ENCODE measurements at places on chromosomes 1 and 21. TPM values are rescaled to one million over a fixed set of nuclear protein-coding genes. Genes with fewer than 3 reads are reported as not detected.

- no peak overlapping the region for H3K4me3 ChIP-seq
- DNase-seq = no peak
- H3K27me3 ChIP-seq = no peaks in the 10 kb centered on the region
- no peaks in the 10 kb centered on the region for H3K36me3 ChIP-seq
- no peak overlapping the region for H3K27ac ChIP-seq
- H3K4me1 ChIP-seq = no peaks in the 10 kb centered on the region
These were observed 263.0 kb upstream of the ZRANB2 start for GRCh38 chr1:71343686-71344416.

GRCh38 chr1:159580340-159580739, 7.3 kb upstream of the APCS start:
- no peak overlapping the region for H3K27ac ChIP-seq
- H3K36me3 ChIP-seq = no peaks in the 10 kb centered on the region

DNA sequence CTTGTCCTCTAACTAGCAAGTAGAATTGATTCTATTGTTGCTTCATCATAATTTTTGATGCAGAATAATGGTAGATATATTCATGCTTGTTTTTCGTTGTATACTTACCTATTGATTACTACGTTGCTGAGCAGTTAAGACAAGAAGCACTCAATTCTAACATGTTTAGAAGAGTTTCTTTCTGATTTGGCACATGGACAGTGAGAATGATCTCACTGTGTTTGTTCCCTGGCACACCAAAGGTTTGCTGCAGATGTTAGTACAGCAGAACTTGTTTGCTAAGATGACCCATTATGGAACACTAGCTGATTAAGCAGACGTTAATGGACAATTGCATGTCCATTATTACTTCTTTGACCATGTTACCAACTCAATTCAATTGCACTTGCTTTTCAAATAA, 184.7 kb upstream of the SGIP1 start:
- H3K4me1 ChIP-seq = peaks cover 44% of the 10 kb centered on the region
- H3K36me3 ChIP-seq = no peaks in the 10 kb centered on the region

The CENPS gene
- 14.1 TPM for total RNA-seq

DNA sequence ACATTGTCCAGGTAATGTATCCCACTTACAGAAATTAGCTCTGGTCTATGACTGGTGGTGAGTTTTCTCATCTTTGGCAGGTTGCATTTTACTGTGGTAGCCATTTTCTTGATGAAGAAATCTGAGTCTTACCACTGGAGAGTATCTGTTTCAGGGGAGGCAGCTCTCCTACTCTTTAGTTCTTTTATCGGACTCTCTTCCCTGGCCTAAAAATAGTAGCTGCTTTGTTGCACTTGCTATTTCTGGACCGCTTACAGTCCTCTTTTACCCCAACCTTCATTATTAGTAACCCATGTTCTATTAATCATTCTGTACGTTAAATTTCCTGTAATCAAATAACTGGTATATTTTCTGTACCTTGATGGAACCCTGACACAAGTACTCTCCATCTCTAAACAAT, 720.8 kb downstream of the PLA2G4A start:
- no peak overlapping the region for H3K4me3 ChIP-seq
- H3K4me1 ChIP-seq = no peaks in the 10 kb centered on the region
- no peaks in the 10 kb centered on the region for H3K27me3 ChIP-seq
- no peak for DNase-seq

GRCh38 chr21:34202553-34203372, 129.4 kb downstream of the MRPS6 start:
- peak overlapping the region; percentile 75 for H3K27ac ChIP-seq
- peaks cover 20% of the 10 kb centered on the region for H3K4me1 ChIP-seq
- peak overlapping the region; percentile 55 for H3K4me3 ChIP-seq
- H3K27me3 ChIP-seq = no peaks in the 10 kb centered on the region
- peak; percentile 61 for DNase-seq
- no peaks in the 10 kb centered on the region for H3K36me3 ChIP-seq

The C4BPA gene
- 57.6 TPM for total RNA-seq

GRCh38 chr1:230614121-230614520, 28.2 kb upstream of the COG2 start:
- no peaks in the 10 kb centered on the region for H3K36me3 ChIP-seq
- no peaks in the 10 kb centered on the region for H3K27me3 ChIP-seq
- H3K27ac ChIP-seq = no peak overlapping the region
- H3K4me1 ChIP-seq = no peaks in the 10 kb centered on the region
- H3K4me3 ChIP-seq = no peak overlapping the region
- DNase-seq = no peak
